ENCODE measurements at places on chromosomes 11 and 22. TPM values are rescaled to one million over a fixed set of nuclear protein-coding genes. Genes with fewer than 3 reads are reported as not detected.

Gene FAM180B
- not detected for total RNA-seq

Gene OSM
- total RNA-seq: 0.41 TPM

DNA sequence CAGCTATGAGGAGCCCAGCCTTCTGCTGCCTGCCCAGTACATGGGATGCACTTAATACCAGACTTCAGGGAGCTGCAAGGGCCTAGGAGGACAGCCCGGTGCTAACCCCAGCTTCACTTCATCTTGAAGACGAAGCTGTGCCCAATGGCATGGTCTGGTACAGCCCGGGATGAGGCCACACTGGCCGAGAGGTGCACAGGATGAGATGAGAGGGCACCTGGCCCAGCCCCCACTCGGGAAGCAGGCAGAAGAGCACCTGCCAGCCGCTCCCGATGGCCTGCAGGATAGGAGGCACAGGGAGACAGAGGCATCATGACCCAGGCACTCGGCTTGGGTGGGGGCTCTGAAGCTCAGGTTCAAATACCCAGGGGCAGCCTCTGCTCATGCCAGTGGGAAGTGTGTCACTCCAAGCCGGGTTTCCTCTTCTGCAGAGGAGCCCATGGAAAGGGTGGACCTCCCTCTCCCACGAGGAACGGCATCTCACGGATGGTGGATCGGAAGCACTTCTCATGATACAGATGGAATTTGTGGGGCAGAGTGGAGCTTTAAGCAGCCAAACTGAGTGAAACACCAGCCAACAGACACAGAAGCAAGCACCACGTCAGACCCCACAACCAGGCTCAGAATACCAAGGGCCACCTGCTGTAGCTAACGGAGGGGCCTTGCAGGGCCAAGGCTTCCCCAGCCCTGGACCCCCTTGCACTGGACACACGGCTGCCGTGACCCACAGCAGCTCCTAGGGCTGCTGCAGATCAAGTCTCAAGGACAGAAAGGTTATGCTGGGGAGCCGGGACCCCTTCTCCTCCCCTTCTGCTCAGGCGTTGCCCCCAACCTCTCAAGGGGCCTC lies 875.2 kb downstream of the BRD1 start:
- DNase-seq: no peak

DNA sequence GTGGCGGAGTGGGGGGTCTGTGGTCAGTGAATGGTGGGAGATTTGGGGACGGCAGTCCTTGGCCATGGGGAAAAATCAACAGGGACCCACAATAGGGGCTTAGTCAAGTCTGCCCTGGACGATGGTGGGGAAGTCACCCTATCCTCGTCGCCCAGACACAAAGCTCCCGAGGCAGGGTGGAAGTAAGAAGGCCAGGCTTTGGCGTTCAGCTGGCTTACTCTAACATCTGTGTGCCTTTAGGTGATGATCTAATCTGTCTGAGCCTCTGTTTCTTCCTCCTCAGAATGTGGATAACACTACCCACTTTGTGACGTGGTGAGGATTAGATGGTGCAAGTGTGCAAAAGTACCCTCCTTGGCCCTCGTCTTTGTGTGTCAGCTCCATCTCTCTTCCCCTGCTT lies 192.2 kb downstream of the ST3GAL4 start:
- no peak for DNase-seq

- no peak for DNase-seq
These were observed 56.3 kb upstream of the DDI1 start for GRCh38 chr11:103980108-103980507.

DNA sequence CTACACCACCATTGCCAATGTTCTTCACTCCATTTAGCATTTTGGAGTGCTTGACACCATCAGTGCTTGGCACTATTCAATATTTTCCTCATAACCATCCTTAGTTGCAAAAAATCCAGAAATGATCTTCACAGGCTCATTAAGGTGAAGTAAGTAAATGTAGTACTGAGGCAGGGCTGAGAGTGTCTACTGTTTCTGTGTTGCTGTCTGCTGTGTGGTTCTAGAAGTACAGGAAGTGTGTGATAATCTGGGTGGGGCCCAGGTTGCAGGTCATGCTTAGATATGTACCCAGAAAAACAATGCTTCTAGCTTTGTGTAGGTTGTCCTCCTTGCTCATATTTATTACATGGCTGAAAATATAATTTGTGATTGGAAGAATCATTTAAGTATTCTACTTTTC lies 411.8 kb upstream of the CCDC179 start:
- DNase-seq: no peak

Gene VWCE
- 2.0 TPM for total RNA-seq

DNA sequence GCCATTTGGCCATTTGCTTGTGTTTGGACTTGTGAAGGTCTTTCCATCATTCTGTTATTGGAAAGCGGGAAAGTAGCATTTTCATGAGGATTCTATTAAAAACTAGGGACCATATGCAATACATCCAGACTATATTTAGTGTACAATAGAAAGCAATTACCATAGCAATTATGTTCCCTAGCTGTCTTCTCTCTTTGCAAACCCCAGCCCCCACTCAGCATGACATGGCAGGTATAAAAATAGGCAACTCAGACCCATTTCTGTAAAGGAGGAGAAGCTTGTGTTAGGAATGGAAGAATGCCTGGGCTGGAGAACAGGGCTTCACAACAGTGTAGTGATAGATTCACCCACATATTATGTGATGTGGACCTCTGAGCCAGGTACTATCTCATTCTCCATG lies 12.4 kb downstream of the OR51B6 start:
- DNase-seq: no peak

Gene MMP10
- not detected for total RNA-seq

GRCh38 chr11:3837793-3838192 lies 3.0 kb downstream of the RHOG start:
- no peak for DNase-seq

GRCh38 chr11:15189641-15190365 lies 75.1 kb downstream of the INSC start:
- DNase-seq: no peak

DNA sequence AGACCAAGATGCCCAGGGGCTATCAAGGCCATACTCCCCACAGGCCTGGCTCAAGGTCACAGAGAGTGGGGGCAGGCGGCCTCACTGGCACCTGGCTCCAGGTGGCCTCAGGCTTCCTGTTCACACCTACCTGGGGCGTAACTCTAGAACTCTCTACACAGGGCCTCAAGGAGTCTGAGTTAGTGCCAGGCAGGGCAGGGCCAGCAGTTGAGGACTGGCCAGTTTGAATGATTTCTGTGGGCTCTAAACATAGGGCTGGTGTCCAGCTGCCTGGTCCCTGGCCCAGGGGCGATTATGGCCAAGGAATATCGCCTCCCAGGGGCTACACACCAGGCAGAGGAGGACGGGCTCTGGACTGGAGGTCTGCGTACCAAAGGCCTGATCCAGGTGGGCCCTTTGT lies 79.2 kb downstream of the WNT7B start:
- DNase-seq: no peak

- no peak for DNase-seq
These were observed 1.1 kb downstream of the FCHSD2 start for GRCh38 chr11:73141031-73141308.

DNA sequence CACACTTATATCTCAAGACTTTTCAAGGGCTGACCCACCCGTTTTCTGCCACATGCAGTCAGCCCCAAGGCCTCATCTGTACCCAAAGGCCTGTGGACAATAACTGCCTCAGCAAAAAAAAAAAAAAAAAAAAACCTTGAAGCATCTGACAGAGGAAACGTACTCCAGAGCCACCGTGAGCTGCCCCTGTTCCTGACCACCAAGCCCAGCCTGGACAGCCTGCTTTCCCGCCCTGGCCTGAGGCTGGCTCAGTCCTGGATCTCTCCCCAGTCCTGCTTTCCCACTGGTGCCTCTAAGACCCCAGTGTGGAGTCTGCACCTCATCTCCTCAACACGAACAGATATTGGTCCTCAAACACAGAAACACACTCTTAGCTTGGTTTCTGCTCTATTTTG lies 66.5 kb downstream of the SLC35F2 start:
- no peak for DNase-seq

Gene ZDHHC13
- total RNA-seq: 44.8 TPM

Gene CACNA1I
- total RNA-seq: 5.3 TPM

GRCh38 chr11:111938687-111939160 lies 1.6 kb downstream of the DIXDC1 start:
- DNase-seq: no peak

Gene YPEL4
- 5.3 TPM for total RNA-seq

Gene MUC2
- not detected for total RNA-seq

GRCh38 chr11:6727971-6728760 lies 43.6 kb downstream of the OR2AG2 start:
- no peak for DNase-seq

Gene GNAZ
- total RNA-seq: 183 TPM

DNA sequence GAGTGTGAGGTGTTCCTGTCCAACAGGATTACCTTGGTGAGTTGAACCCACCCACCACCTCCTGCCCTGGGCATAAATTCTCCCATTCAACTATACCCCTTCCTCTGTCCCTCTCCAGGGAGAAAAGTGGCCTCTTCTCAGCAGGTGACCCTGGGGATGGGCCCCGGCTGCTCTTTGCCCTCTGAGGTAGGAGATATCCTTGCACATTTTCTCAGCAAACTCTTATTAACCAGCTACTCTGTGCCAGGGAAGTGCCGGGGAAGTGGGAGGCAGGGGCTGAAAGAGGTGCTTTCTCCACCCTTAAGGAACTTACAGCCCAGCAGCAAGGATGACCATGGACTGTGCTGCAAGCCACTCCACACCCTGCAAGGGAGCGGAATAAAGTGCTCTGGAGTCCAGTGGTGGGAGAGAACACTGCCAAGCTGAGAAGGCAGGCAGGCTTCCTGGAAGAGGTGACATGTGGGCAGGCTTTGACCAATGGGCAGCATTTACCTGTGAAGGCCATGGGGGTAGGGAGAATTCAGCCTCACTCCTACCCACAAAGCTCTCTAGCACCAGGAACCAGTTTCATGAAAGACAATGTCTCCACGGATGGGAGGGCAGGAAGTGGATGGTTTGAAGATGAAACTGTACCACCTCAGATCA lies 21.9 kb upstream of the OAF start:
- no peak for DNase-seq

Gene ZNF408
- 4.5 TPM for total RNA-seq

GRCh38 chr11:12240677-12241076 lies 130.3 kb downstream of the MICAL2 start:
- no peak for DNase-seq

- DNase-seq: no peak
These were observed 15.8 kb downstream of the GTPBP1 start for GRCh38 chr22:38721551-38721950.

DNA sequence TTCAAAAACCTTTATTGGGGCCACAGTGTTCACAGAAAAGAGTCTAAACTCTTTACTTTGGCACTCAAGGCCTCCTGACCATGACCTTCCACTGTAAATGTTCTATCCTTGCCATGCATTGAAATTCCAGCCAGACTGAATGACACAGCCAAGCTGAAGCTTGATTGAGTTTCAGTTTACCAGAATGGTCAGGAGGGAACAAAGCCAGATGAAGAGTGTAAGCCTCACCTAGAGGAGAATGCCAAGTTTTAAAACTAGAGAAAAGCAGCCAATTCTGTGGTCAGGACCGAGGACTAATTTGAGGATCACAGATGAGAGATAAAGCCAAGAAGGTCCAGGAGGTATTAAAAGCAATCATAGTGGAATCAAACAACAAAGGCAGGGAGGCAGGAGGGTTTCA lies 215.3 kb downstream of the KCNA4 start:
- no peak for DNase-seq

GRCh38 chr11:125263268-125263790 lies 98.8 kb downstream of the PKNOX2 start:
- DNase-seq: peak; percentile 64

GRCh38 chr11:44266056-44266780 lies 43.7 kb downstream of the ALX4 start:
- DNase-seq: no peak

DNA sequence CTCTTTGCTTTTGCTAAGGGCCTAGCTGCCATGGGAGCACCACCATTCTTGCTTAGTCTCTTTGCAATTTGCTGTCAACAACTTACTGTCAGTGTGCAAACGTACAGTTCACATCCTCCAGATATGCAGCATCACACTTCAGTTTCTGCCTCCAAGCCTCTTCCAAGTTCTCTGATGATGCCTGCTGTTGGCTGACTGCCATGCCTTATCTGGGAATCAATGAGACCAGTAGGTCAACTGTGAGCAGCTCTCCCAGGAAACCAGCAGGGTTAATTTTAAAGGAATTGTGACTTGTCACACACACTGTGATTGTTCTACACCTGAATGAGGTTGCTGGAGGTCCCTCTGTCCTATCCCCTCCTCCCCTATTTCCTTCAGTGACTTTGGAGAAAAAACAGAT lies 56.0 kb downstream of the COPB1 start:
- no peak for DNase-seq

Gene PITPNM1
- 32.6 TPM for total RNA-seq

Gene SAA2
- 0.41 TPM for total RNA-seq

DNA sequence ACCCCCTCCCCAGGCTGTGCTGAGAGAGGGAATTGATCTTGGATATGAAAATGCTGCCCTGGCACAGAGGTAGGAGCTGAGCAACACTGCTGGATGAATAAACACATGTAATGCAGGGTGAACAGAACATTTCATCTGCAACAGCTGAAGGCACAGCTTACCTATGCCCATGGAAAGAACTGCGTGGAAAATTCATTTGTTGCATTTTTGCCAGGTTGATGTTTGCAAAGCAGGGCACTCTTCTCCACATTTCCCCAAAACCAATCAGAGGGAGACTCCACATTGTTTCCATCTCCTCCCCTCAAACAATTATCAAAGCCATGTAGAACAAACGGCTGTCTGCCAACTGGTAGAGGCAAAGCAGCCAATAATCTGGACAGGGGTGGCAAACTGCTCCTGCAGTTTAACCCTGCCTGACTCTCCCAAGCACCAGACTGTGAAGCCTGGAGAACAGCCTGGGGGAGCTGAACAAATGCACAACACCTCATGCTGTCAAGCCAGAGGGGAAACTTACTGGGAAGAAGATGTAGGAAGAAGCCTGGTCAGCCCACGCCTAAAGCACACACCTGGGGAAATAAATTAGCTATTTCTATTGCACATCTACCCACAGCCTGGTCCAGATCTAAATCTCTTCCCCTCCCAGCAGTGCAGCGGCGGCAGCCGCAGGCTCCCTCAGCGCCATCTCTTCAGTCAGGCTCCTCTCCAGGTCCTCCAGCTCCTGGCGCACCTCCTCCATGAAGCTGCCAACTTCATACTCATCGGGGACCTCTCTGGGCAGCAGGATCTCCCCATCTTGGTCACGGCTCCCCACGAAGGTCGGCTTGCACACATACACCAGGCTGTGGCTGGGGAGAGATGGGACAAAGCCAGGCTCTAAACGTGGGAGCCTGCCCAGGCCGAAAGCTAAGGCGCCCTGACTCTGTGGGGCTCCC lies 44.3 kb downstream of the DKK3 start:
- no peak for DNase-seq

DNA sequence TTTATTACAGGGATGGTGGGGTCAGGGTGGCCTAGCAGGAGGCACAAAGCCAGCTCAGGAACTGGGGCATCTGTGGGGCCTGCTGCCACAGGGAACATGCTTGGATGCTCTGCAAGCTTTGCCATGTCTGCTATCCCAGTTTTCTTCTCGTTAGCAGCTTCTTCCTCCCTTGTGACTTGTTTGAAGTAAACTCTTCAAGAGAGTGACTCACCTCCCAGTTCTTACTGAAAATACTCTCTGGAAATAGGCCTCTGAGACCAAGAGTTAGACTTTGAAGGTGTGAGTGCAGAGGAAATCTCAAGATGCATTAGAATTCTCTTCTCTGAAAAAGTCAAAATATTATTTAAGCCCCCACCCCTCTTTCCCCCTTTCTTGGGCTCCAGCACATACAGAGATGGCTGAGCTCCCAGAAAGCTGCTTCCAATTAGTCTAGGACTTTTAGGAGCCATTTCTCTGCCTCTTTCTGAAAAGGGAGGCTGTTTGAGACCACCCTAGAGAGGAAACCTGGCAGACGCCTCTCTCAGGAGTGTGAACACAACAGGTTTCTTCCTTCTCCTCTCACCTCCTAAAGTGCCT lies 15.1 kb downstream of the CWC15 start:
- no peak for DNase-seq

- DNase-seq: no peak
These were observed 67.5 kb downstream of the NFAM1 start for GRCh38 chr22:42364604-42365110.
